ENCODE measurements at places on chromosomes 1 and 21. TPM values are rescaled to one million over a fixed set of nuclear protein-coding genes. Genes with fewer than 3 reads are reported as not detected.

Gene SPRR5
- total RNA-seq: not detected

Gene RGS1
- total RNA-seq: 5.1 TPM

- no peaks in the 10 kb centered on the region for H3K36me3 ChIP-seq
- no peak overlapping the region for H3K4me3 ChIP-seq
- no peaks in the 10 kb centered on the region for H3K27me3 ChIP-seq
- DNase-seq: no peak
- H3K27ac ChIP-seq: no peak overlapping the region
These were observed 61.9 kb downstream of the ERG start for GRCh38 chr21:38436341-38436740.

- no peaks in the 10 kb centered on the region for H3K4me1 ChIP-seq
- peaks cover 2% of the 10 kb centered on the region for H3K27me3 ChIP-seq
- no peaks in the 10 kb centered on the region for H3K36me3 ChIP-seq
- no peak overlapping the region for H3K27ac ChIP-seq
These were observed 259.9 kb upstream of the FMN2 start for GRCh38 chr1:239831577-239832355.

- no peaks in the 10 kb centered on the region for H3K4me1 ChIP-seq
- H3K4me3 ChIP-seq: no peak overlapping the region
- H3K27me3 ChIP-seq: no peaks in the 10 kb centered on the region
These were observed 260.3 kb downstream of the SIPA1L2 start for GRCh38 chr1:232369451-232370296.

DNA sequence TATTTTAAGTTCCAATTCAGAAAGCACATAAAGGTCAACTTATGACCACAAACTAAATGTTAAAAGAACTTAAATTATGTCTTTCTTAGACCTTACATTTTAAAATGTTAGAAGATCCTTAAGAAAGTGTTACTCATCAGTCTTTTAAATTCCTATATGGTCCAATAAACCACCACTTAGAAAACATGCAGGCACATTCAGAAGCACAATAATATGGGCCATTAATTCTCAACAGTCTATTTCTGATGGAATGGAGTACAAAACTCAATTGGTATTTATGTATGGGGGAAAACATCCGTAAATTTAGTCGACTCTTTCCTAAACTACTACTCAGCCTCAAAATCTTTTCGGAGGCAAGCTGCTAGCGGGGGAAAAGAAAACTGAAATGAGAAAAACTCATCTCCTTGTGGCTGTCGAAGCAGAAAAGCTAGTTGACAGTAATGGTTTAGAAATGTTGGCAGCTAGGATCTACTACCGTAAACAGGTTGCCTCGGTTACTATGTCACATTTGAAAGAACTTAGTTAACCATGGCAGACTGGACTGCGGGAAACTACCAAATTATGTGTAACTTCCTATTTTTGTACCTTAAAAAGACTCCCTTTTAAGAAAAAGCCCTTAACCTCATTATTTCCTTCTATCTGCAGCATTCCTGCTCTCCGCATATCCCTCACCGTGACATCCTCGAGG lies 1.0 kb downstream of the TRMT1L start:
- H3K27ac ChIP-seq: peak overlapping the region; percentile 98
- DNase-seq: peak; percentile 71
- no peaks in the 10 kb centered on the region for H3K27me3 ChIP-seq
- peaks cover 14% of the 10 kb centered on the region for H3K36me3 ChIP-seq
- peak overlapping the region; percentile 98 for H3K4me3 ChIP-seq

Gene SPOCD1
- total RNA-seq: not detected

Gene TPTE
- not detected for total RNA-seq

Gene OR10T2
- not detected for total RNA-seq

Gene TGFB2
- not detected for total RNA-seq

GRCh38 chr1:1135339-1136136 lies 19.6 kb upstream of the C1orf159 start:
- H3K36me3 ChIP-seq: no peaks in the 10 kb centered on the region
- DNase-seq: no peak
- H3K4me1 ChIP-seq: peaks cover 17% of the 10 kb centered on the region
- H3K27ac ChIP-seq: peak overlapping the region; percentile 72
- peaks cover 2% of the 10 kb centered on the region for H3K27me3 ChIP-seq
- H3K4me3 ChIP-seq: no peak overlapping the region

GRCh38 chr1:234408757-234409156 lies 35.5 kb downstream of the COA6 start:
- H3K36me3 ChIP-seq: peaks cover 39% of the 10 kb centered on the region
- H3K4me3 ChIP-seq: peak overlapping the region; percentile 61
- peaks cover 30% of the 10 kb centered on the region for H3K4me1 ChIP-seq
- H3K27ac ChIP-seq: peak overlapping the region; percentile 84

Gene CITED4
- total RNA-seq: 5.5 TPM

DNA sequence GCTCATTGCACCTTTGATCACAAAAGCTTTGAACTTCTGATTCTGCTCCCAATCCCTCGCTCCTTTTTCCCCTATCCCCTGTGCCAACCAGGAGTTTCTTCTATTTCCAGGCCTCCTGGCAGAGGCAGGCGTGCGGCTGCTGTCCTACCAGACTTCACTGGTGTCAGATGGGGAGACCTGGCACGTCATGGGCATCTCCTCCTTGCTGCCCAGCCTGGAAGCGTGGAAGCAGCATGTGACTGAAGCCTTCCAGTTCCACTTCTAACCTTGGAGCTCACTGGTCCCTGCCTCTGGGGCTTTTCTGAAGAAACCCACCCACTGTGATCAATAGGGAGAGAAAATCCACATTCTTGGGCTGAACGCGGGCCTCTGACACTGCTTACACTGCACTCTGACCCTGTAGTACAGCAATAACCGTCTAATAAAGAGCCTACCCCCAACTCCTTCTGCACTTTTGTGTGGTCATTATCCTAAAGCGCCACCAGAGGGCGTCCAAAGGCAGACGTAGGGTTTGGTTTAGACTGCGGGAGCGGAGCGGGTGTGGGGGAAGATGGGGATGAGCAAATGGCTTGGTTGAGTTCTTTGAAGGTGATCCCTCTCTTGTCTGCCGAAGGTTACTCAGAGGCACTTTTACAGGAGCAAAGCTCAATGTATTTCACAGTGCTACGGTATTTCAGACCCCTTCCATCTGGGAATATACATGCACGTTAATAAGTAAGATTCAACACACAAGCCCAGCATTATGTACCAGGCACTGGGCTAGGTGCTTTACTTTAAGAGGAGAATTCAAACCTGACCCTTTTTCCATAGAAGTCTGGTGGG lies 24.7 kb downstream of the HMGCS2 start:
- H3K4me3 ChIP-seq: no peak overlapping the region
- H3K36me3 ChIP-seq: peaks cover 17% of the 10 kb centered on the region
- DNase-seq: peak; percentile 84
- H3K4me1 ChIP-seq: peaks cover 18% of the 10 kb centered on the region

DNA sequence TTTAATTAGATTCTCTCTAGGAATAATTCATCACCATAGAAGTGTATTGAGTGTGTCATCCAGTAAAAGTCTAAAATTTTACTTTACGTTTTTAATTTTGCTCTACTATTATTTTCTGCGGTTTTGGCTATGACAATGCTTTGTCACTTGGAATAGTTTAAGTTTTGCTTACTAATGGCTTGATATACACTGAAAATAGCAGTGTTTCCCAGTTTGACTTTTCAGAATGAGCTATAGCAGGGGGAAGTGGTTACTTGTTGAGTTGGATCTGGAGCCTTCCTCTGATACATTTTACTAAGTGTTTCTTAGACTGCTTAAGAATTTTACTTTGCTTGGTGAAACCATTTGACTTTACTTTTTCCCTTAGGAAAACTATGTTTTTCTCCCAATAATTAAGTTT lies 5.0 kb downstream of the DNAJC16 start:
- no peak overlapping the region for H3K4me3 ChIP-seq
- H3K27me3 ChIP-seq: no peaks in the 10 kb centered on the region
- H3K27ac ChIP-seq: no peak overlapping the region

Gene HES2
- total RNA-seq: 0.19 TPM

GRCh38 chr1:29325675-29326074 lies 89.4 kb downstream of the PTPRU start:
- no peaks in the 10 kb centered on the region for H3K36me3 ChIP-seq
- H3K27me3 ChIP-seq: no peaks in the 10 kb centered on the region
- DNase-seq: no peak
- no peaks in the 10 kb centered on the region for H3K4me1 ChIP-seq

DNA sequence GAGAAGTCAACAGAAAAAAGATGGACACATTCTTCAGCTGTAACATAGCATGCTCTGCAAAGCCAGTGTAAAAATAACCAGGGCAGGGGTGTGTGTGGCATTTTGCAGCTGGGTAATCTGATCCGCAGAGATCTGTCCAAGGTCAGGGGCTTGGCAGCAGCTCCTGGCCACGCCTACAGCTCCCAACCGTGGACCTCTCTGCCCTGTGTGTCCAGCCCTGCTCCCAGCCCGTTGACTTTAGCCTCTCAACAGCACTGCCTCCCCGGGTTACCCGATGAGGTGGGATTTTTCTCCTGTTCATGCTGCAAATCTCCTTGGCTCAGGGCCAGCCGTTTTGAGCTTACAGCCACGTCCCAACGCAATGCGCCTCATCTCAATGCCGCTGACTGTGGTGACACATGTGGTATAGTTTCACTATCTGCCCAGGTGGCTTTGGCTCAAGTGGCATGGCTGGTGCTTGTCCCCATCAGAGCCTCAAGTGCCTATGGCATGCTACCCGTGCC lies 68.1 kb downstream of the VWA5B1 start:
- no peak overlapping the region for H3K4me3 ChIP-seq
- DNase-seq: no peak
- peaks cover 36% of the 10 kb centered on the region for H3K27me3 ChIP-seq
- H3K4me1 ChIP-seq: peaks cover 3% of the 10 kb centered on the region
- no peak overlapping the region for H3K27ac ChIP-seq

Gene GUCA2A
- not detected for total RNA-seq

DNA sequence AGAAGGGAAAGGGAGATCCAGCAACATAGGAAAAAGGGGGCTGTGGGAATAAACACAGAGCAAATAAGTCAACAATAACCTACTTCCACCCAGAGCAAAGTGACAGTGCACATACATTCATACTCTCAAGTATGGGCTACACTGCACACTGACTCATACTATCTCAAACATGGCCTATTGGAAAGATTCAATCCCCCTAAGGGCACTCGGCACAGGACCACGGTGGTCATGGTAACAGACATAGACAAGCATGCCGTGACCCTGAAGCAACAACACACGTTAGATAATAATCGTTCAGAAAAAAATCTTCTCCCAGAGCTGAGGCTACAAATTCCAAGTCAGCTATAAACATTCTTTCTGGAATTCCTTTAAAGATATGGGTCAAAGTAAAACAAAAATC lies 16.8 kb upstream of the JAK1 start:
- no peak for DNase-seq
- peaks cover 6% of the 10 kb centered on the region for H3K27me3 ChIP-seq
- no peak overlapping the region for H3K4me3 ChIP-seq
- H3K27ac ChIP-seq: no peak overlapping the region
- peaks cover 11% of the 10 kb centered on the region for H3K4me1 ChIP-seq

DNA sequence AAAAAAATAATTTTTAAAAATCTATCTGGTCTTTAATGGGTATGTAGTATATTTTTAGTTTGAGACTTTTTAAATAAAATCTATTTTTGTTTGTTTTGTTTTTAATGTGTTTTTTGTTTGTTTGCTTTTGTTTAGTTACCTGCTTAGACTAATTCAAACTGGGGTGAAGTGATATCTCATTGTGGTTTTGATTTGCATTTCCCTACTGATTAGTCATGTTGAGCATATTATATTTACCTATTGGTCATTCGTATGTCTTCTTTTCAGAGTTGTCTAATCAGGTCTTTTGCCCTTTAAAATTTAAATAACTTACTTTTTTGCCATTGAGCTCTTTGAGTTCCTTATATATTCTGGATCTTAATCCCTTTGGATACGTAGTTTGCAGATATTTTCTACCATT lies 20.3 kb downstream of the CD1B start:
- no peaks in the 10 kb centered on the region for H3K4me1 ChIP-seq
- H3K36me3 ChIP-seq: no peaks in the 10 kb centered on the region
- H3K4me3 ChIP-seq: no peak overlapping the region
- DNase-seq: no peak
- no peak overlapping the region for H3K27ac ChIP-seq
- no peaks in the 10 kb centered on the region for H3K27me3 ChIP-seq

Measured in activated CD4-positive, alpha-beta T cell treated with anti-CD3 and anti-CD28 coated beads, Interleukin-2, amount 10 ng/mL, durations not matched to agents 24 days and 14 days (primary cell).